NT2/D1 (cell line): ENCODE measurements at places on chromosomes 2 and 18.

- DNase-seq: peak; percentile 23
Measured at GRCh38 chr2:45607701-45608100, 3.4 kb downstream of the SRBD1 start.

DNA sequence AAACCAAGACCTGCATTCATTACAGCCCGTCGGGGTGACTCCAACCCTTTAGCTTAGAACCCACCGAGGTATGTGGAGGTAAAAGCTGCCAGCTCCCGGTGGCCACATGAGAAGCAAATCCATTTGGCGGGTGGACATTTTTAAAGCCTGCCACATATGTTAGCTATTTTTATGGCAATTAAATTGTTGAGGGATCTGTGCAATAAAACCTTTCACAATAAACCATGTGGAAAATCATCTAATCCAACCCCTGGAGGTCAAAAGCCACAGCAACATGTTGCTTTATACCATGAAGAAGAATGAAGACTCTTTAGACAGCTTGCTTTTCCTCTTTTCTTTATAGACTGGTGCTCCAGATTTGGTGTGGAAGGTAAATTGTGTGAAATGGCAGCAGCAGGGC is 176.3 kb downstream of the AGPS start:
- DNase-seq: no peak

GRCh38 chr2:8515864-8516533 is 165.9 kb upstream of the ID2 start:
- no peak for DNase-seq

- DNase-seq: no peak
Measured at GRCh38 chr18:68500556-68500955, 214.4 kb downstream of the TMX3 start.
